Stimulated activated naive CD4-positive, alpha-beta T cell treated with Interleukin-2 at 50 U/mL for 16 hours (primary cell): ENCODE measurements at places on chromosomes 16 and 17.

- no peak for DNase-seq
Observed at GRCh38 chr17:21358682-21359482, 17.3 kb upstream of the KCNJ12 start.

GRCh38 chr16:66878067-66878466 is 2.2 kb upstream of the PDP2 start:
- DNase-seq, result peak; percentile 76

GRCh38 chr16:83520596-83520995 is 287.2 kb upstream of the HSBP1 start:
- no peak for DNase-seq

DNA sequence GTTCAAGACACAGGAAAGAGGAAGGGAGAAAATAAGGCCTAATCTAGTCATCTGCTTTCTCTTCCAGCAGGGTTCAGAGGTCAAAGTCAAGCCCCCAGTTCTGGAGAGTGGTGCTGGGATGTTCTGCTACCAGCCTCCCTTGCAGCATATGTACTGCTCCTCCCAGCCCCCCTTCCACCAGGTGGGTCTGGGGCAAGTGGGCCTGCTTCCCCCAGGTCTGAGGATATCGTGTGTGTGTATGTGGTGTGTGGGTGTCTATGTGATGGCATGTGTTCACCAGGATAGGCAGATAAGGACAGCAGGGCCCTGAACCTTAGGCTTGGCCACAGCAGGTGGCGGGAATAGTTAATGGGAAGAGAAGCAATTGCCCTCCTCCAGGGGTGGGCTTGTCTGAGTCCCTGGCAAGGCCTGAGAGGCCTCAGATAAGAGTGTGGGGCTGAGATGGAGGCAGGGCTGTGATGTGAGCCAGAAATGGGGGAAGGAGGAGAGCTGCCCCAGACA is 21.1 kb downstream of the FOXN1 start:
- DNase-seq, result no peak

GRCh38 chr17:2202302-2202995 is 101.1 kb downstream of the SMG6 start:
- no peak for DNase-seq

DNA sequence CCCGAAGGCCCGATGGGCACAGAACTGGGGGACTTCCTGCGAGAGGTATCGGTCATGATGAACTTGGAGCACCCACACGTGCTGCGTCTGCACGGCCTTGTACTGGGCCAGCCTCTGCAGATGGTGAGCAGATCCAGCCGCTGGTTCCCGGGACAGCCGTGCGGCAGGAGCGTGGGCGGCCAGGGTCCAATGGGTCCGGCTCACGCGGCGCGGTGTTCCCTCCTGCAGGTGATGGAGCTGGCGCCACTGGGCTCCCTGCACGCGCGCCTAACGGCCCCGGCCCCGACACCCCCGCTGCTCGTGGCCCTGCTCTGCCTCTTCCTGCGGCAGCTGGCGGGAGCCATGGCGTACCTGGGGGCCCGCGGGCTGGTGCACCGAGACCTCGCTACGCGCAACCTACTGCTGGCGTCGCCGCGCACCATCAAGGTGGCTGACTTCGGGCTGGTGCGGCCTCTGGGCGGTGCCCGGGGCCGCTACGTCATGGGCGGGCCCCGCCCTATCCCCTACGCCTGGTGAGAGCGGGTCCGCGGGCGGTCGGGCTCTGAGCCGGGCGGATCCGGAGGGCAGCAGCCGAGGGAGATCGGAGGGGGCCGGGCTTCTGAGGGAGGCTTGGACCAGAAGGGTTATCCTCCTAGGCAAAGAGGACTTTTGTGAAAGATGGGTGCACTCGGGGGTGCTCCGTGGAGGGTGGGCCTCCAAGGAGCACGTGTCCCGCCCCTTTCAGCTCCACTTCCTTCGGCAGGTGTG is 3.0 kb downstream of the TNK1 start:
- DNase-seq, result peak; percentile 71

DNA sequence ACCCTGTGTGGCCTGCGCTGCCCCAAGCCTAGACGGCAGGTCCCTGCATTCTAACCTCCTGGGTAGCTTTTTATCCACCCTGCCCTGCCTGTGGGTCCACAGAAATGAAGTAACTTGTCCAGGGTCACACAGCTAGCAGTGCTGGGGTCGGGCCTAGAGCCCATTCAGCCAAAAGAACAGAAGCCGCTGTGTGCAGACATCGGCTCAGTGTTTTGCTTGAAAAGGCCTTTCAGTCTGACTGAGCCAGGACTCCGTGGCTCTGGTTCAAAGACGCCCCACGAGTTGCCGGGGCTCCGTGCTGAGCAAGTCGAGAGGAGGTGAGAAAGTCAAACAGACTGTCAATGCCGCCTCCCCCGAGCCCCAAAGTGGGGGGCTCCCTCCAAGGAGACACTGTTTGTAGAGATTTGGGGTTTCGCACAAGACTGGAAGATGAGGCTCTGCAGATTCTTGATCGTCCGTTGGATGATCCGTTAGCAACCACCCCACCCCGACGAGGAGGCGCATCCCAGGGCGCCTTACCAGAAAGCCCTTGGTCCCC is 226.2 kb downstream of the NTN1 start:
- DNase-seq, result no peak

DNA sequence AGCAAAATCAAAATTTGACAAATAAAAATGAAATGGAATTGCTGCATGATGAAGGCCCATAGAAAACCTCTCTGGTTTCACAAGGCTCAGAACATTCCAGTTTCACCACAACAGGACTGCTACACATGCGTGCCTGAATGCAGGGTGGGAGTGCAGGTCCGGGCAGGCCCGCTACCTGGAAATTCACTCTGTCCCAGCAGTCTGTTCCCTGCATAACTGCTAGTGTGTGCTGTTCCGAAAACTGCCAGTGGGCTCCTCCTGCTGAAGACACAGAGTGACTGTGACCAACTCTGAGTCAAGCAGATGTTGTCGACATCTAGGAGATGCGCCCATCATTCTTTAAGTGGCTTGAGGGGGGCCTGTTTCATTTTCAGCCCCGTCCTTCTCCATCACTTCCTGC is 284.8 kb upstream of the MAF start:
- no peak for DNase-seq

DNA sequence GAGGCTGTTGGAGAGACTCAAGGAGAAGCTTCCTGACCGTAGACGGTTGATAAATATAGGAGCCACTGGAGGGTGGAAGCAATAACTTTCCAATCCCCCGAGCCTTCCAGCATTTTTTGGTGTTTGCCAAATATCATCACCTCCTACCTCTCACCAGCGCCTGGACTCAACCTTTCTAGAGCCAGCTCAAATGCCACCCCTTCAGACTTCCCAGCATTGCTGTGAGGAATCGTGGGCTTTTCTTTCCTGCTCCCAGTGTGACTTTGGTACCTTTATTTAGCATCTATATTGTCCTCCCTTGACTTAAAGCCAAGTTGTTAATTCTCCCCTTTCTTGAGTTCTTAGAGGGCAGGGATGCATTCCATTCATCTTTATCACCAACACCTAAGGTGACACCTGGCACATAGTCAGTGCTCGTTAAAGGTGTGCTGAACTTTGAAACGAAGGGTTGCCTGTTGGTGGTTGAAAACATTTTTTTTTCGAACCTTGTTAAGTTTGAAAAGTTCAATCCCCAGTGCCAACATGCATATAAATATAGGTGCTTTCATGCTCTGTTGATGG is 35.3 kb upstream of the CCR7 start:
- DNase-seq, result no peak

- no peak for DNase-seq
Observed at GRCh38 chr17:13266606-13267005, 248.8 kb upstream of the ELAC2 start.

GRCh38 chr16:20865420-20866131 is 34.6 kb downstream of the DCUN1D3 start:
- DNase-seq, result no peak

DNA sequence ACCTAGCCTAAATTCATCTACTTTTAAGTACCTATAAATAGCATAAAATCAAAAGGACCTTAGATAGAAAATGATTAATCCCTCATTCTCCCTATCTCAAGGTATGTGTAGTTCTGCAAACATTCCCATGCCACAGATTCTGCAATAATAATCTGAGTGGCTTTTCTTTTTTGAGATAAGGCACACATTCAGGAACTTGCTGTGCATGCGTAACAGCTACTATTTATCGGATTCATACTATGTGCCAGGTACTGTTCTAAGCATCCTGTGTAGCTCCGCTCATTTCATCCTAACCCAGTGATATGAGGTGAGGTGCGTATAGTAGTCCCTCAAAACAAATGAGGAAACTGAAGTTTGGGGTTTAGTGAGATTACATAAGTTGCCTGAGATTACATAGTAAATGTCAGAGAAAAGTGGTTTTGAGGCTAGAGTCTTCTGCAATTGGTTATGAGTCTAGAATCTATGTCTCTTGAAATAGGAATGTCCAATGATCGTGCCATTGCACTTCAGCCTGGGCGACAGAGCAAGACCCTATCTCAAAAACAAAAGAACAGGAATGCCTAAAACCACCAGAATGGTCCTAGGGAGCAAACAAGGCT is 2.0 kb upstream of the ZNF263 start:
- DNase-seq, result no peak

GRCh38 chr16:27378871-27379481 is 23.0 kb upstream of the IL21R start:
- no peak for DNase-seq

DNA sequence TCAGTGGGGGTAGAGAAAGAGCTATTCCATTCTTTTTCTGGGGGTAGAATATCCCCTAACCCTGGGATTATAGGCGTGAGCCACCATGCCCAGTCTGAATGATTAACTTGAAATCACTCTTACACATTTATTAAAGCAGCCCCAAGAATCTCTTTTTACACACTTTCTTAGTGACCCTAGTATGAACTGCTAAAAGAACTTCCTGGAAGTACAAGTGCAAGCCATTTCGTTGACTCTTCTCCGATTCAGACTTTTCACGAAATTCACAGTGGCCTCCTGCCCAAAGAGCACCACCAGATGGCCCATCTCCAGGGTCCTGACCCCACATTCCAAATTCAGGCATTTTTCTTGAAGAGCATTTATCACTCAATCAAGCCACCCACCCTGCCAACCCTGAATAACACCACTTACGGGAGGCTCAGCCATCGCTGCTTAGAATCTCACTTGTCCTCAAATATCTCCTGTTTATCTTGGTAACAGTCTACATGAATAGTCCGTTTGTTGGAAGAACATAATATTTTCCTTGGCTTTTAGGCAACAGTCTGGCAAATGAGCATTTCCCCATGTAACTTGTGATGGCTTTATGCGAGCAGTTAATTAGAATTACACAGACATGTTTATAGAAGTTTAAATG is 28.0 kb downstream of the ZNF423 start:
- DNase-seq, result no peak

DNA sequence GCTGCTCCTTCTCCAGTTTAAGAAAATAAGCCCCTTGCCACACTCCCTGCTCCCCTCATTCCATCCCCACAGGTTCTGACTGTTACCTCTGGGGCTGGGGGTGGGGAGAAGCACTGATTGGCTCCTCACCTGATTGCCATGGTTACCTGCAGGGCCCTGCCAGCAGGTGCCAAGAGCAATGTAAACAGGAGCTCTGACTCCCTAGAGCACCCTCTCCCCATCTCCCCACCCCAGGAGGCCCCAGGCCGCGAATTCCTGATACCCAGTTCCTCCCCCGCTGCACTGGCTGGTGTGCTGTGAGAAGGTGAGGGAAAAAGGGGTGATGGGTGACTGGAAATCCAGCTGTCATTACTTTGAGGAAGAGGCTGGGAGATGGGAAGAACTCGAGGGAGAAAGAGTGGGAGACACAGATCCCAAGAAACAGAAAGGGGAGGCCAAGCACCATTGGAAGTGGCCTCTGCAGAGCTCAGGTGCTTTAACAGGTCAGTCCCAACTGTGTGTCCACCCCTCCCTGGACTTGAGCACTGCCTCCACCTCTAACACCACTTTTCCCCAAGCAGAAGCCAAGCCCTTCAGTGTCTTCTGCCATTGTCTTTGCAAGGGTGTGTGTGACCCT is 4.5 kb downstream of the PCGF2 start:
- DNase-seq, result no peak

- DNase-seq, result no peak
Observed at GRCh38 chr16:11604783-11605563, 18.3 kb upstream of the LITAF start.

- no peak for DNase-seq
Observed at GRCh38 chr17:36868777-36869176, 68.5 kb upstream of the LHX1 start.

DNA sequence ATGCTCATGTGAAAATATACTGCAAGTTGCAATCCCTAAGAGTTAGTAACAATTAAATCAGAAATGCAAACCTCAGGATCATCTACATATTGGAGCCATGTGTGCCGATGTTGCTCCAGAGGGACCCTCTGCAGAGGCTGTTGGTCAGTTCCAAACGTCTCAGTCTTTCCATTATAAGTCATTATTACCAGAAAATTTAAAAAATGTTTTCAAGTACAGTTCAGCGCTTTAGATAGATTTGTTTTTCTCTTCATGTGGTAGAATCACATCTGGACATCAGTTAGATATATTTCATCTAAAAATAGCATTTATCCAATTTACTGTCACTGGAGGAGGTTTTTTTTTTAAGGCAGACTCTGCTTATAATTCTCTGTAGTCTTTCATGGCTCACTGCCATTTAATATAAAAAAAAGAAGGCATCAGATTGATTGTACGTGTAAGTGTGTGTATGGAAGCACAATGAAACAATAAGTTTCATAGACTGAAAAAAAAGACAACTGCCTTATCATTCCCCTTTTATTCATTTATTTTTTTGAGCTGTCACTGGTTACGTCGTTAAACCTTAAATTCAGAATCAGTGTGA is 46.1 kb upstream of the MARCHF10 start:
- no peak for DNase-seq

DNA sequence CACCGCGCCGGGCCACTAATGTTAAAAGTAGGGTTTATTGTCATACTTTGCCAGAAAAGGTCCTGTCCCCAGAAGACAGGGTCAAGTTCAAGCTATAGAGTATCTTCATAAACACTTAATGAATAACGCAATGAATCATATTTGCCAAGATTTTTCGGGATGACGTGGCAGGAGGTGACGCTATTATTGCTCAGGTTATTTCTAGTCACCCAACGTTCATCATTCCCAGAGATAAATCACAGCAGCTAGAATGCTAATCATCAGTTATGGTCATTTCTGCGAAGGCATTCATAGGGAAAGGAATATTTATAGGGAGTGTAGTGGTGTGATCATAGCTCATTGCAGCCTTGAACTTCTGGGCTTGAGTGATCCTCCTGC is 2.0 kb downstream of the TMC5 start:
- no peak for DNase-seq

- DNase-seq, result peak; percentile 51
Observed at GRCh38 chr17:64306850-64307463, 43.9 kb upstream of the TEX2 start.

GRCh38 chr17:71004413-71004812 is 835.1 kb downstream of the KCNJ2 start:
- DNase-seq, result no peak

GRCh38 chr17:3972281-3972731 is 8.1 kb upstream of the ATP2A3 start:
- no peak for DNase-seq
